CD8-positive, alpha-beta memory T cell (primary cell): ENCODE measurements at places on chromosomes 5 and 9.

- no peak overlapping the region for H3K4me3 ChIP-seq
- DNase-seq = no peak
- H3K27ac ChIP-seq = no peak overlapping the region
- H3K4me1 ChIP-seq = no peaks in the 10 kb centered on the region
- H3K27me3 ChIP-seq = no peaks in the 10 kb centered on the region
Observed at GRCh38 chr5:168851902-168852321, 272.7 kb upstream of the PANK3 start.

DNA sequence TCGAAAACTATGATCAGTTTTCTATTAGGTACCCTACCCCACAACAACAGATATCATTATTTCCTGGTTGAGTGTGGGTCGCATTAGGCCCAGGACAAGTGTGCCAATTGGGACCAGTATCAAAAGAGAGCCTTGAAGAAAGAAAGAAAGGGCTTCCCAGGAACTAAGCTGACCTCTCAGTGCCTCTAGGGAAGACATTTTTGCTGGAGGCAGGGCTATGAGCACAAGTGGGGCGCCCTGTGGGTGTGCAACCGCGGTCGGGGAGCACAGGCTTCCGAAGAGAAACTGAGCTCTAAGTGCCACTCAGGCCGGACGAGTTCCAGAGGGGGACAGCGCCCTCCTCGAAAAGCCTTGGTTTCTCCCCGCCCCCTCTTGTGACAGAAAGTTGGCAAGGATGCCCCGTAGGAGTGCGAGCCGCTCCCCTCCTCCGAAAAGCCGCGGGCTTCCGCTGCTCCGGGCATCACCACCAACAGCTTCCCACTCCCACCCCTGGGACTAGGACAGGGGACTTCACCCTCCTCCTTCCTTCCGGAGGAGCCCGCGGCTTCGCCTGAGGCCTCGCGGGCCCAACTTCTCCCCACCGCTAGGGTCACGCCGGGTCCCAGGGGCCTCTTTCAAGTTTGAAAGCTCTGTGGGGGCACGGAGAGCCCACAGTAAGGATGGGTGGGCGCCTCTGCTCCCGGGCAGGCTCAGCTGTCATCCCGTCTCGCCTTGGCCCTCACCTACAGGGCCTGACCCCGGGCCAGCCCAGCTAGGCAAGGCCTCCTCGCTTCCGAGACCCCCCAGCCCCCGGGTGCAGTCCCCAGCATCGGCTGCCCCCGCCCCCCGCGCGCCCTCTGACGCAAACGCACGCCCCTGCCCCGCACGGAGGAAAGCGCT is 2.0 kb downstream of the NR2F1-AS1 start:
- no peaks in the 10 kb centered on the region for H3K36me3 ChIP-seq
- no peak for DNase-seq
- H3K27ac ChIP-seq = no peak overlapping the region
- H3K27me3 ChIP-seq = peaks cover 80% of the 10 kb centered on the region
- peaks cover 36% of the 10 kb centered on the region for H3K4me1 ChIP-seq
- no peak overlapping the region for H3K4me3 ChIP-seq

DNA sequence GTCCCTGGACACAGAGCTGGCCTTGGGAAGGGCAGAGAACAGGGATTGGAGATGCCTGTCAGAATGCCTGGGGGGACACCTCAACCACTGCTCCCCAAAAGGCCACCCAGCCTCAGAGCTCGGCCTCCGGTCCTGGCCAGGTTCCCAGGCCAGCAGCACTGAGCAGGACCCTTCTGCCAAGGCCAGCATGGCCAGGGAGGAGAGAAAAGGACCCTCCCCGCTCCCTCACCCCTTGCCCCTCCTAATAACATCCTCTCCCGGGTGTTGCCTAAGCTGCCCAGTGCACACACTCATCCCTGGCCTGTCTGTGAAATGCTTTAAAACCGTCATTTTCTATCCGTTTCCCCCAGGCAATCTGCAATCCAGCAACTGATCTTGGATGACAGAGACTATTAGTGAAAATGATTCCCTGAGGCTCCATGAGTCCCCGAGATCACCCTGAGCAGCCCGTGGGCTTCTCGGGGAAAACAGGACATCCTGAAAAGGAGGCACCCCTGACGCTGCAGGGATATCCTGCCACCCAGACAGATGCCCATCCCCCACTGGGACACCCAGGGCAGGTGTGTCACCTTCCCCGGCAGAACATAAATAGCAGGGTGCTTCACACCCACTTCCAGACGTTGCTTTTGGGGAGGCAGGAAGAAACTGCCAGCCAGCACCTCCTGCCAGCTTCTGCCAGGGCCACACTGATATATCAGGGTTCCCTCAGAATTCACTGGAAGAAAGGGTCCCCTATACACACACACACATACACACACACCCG is 75.3 kb downstream of the ADAMTS2 start:
- H3K27ac ChIP-seq = no peak overlapping the region
- H3K4me3 ChIP-seq = no peak overlapping the region
- H3K36me3 ChIP-seq = no peaks in the 10 kb centered on the region
- H3K4me1 ChIP-seq = no peaks in the 10 kb centered on the region
- no peaks in the 10 kb centered on the region for H3K27me3 ChIP-seq
- DNase-seq = no peak

GRCh38 chr9:34341659-34342295 is 12.4 kb downstream of the NUDT2 start:
- no peaks in the 10 kb centered on the region for H3K27me3 ChIP-seq
- no peak overlapping the region for H3K4me3 ChIP-seq

DNA sequence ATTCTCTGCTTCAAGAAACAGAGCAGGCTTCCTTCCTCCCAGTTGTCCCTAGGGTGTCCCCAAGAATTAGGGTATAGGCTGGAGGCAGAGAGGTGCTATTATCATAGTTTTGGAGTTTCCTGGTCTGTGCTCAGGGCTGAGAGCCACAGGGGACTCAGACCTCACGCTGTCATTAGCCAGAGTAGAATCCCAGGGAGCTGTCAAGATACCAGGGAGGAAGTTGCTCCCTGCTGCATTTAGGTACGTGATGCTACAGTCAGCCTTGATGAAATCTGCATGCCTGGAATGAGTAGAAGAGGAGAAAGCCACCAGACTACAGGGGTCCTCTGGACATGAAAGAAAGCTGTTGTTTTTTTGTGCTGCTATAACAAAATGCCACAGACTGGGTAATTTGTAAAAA is 273.2 kb downstream of the SH3GL2 start:
- no peak for DNase-seq
- no peaks in the 10 kb centered on the region for H3K36me3 ChIP-seq
- H3K4me3 ChIP-seq = no peak overlapping the region
- no peak overlapping the region for H3K27ac ChIP-seq
- H3K4me1 ChIP-seq = no peaks in the 10 kb centered on the region
